ENCODE measurements at places on chromosomes 11 and 22.

- no peak for DNase-seq
Observed at GRCh38 chr22:44276706-44277356, 35.9 kb downstream of the SHISAL1 start.

- no peak for DNase-seq
Observed at GRCh38 chr11:134019500-134019899, 49.4 kb upstream of the JAM3 start.

DNA sequence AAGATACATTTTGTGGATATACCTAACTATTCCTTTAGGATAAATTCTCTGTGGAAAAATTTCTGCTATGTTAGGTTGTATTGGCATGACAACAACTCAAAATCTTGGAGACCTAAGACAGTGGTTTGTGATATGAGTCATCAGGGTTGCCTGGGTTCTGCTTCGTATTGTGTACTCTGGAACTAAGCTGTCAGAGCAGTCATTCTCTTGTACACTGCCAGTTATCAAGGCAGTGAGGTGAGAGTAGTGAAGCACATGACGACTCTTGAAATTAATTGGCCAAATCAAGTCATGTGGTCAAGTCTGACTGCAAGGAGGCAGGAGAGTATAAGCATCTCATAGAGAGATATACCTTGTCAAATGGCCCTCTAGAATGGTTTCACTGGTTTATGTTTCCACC, 104.4 kb downstream of the FANCF start:
- DNase-seq, result no peak

DNA sequence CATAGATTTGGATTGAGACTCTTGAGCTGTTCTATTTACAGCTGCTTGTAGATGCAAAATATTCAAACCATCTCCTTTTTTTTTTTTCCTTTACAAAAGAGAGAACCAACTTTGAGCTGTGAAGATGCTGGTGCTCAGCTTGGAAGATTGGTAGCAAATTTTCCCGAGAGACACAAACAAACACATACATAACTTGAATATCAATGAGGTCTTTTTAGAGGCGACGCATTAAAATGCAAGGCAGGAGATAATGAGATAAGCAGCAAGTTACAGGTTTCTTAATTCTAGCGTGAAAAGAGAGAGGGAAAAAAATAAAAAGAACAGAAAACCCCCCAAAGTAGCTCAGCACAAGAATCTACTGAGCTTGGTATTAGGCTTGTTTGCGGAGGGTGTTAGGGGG, 247.0 kb upstream of the SORL1-AS1 start:
- no peak for DNase-seq

DNA sequence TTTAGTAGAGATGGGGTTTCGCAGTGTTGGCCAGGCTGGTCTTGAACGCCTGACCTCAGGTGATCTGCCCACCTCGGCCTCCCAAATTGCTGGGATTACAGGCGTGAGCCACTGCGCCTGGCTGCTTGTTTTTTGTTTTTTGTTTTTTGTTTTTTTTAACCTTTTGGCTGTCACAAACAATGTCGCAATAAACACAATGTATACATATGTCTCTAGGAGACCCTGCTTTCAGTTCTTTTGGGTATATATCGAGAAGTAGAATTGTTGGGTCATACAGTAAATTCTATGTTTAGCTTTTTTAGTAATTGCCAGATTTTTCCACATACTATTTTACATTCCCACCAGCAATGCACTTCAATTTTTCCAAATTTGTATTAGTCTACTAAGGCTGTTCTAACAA, 28.0 kb downstream of the RBX1 start:
- no peak for DNase-seq

DNA sequence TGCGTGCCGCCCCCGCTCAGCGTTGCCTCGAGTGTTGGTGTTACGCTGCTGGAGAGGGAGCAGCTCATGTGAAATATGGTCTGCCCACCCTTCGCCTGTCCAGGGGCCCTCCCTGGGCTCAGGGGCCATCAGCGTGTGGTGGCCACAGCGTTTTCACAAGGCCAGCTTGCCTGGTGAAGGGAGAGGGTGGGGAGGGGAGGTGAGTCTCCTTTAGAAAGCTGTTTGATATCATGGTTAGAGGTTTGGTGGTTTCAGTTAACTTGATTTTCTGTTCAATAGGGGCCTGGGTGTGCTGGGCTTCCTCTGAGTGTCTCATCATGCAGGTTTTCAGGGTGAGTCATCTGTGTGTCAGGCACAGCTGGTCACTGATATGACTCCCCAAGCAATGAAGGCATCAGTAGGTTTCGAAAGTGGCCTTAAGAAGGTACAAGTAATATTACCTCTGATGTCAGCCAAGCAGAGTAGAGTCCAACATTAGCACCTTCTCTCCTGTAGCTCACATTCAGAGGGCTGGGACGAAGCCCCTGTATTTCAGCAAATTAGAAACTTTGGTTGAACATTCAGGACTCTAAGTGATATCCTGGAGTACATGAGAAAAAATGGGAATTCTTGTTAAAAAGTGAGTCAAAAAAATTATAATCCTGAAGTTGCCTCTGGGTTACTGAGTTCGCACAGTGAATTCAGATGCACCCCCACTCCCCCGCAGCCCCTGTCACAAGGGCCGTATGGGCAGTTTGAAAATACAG, 172.5 kb downstream of the TBC1D22A start:
- no peak for DNase-seq
